ENCODE measurements at places on chromosomes 7 and 10.
A peak's percentile ranks its signal among the peaks of the same experiment; 100 is the strongest.

- no peak for DNase-seq
Measured at GRCh38 chr7:28955718-28956607, 2.2 kb downstream of the TRIL start.

- DNase-seq, result no peak
Measured at GRCh38 chr10:36475746-36476145, 649.7 kb upstream of the ANKRD30A start.

GRCh38 chr10:14412624-14413023 is 81.9 kb upstream of the FRMD4A start:
- DNase-seq, result no peak

DNA sequence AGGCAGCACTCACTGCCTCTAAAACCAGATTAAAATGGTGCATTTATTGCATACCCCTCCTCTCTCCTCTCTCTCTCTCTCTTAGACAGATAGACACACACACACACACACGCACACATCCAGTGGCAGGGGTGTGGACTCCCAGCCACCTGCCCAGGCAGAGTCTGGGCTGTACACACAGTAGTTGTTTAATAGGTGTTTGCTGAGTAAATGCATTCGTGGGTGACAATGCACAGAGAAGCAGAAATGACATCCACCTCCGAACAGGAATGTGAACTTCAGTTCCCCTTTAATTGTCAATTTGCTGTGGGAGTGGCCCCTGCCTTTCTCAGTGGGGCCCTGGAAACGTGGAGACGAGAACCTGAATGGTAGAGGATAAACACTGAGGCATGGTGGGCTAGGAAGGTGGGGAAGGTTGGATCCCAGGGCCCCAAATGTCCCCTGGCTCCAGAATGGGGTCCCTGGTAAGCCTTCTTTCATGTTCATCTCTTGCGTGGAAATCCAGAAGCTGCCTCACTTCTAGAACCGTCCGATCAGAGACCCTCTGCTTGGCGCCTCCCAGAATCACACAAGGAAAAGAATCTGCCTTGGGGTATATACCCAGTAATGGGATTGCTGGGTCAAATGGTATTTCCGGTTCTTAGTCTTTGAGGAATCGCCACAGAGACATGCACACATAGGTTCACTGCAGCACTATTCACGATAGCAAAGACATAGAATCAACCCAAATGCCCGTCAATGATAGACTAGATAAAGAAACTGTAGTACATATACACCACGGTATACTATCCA is 58.5 kb upstream of the ECHDC3 start:
- no peak for DNase-seq

DNA sequence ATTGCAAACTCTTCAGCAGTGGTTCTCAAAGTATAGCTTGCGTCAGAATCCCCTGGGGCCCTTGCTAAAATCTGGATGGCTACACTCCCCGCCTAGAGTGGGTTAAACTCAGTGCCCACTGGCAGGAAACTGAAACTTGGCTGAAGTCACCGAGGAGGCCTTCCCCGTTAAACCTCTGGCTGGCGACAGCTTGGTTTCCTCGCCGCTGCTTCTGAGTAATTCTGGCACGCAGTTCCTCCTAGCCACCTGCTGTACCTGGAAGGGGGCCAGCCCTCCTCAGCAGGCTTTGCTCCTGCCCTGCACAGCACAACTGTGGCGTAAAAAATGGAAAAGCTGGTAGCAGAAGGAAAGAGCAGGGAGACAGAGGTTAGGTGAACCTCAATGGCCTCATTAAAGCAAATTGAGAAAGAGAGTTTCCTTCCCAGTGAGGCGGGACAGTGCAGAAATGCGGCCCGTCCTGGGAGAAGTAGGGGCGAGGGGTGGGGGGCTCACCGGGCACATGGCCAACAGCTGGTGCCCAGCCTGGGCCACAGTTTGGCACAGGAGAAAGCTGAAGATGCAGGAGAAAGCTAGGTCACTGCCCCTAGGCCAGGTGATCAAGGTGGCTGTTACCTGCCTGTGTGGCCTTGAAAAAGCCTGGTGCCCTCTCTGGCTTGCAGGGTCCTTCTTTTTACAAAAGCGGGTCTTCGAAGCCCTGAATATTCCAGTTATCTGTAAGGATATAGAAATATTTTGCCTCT is 46.6 kb downstream of the ALOX5 start:
- DNase-seq, result peak; percentile 24

GRCh38 chr7:101362334-101363195 is at the start of gene COL26A1:
COL26A1 (plus strand) TSS chr7:101362875; CDS start chr7:101363033, 158 bp downstream.
- DNase-seq, result no peak

- no peak for DNase-seq
Measured at GRCh38 chr10:11581213-11581612, 30.2 kb downstream of the USP6NL start.

DNA sequence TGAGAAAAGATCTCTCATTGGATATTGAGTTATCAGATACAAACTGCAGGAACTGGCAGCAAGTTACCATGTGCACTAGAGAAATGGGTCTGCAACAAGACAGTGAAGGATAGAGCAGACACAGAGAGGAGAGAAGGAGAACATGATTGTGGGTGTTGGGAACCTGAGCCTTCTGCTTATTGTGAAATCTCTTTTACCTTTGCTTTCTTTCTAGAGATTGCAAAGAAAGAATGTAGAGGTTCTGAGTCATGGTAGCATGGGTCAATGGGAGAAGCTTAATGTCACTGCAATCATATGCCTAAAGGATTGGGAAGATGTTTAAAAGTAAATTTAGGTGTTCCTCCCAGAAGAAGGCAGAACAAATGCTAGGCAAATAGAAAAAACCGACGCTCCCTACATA is 821.4 kb downstream of the CCSER2 start:
- DNase-seq, result no peak

DNA sequence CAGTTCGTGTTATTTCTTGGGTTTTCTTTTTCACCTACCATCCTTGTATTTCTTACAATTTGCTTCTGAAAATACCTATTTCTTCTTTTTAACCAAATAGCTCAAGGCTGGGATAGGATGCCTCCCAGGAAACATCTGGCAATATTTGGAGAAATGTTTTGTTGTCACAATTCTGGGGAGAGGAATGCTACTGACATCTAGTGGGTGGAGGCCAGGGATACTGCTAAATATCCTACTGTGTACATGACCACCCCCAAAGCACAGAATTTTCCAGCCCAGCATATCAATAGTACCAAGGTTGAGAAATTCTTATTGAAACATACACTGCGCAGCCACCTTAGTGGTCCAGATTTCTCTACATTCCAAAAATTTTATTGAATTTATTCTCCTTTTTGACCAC is 55.5 kb downstream of the CNTNAP2 start:
- no peak for DNase-seq

GRCh38 chr10:104332243-104333031 is 5.8 kb downstream of the ITPRIP start:
- DNase-seq, result no peak

DNA sequence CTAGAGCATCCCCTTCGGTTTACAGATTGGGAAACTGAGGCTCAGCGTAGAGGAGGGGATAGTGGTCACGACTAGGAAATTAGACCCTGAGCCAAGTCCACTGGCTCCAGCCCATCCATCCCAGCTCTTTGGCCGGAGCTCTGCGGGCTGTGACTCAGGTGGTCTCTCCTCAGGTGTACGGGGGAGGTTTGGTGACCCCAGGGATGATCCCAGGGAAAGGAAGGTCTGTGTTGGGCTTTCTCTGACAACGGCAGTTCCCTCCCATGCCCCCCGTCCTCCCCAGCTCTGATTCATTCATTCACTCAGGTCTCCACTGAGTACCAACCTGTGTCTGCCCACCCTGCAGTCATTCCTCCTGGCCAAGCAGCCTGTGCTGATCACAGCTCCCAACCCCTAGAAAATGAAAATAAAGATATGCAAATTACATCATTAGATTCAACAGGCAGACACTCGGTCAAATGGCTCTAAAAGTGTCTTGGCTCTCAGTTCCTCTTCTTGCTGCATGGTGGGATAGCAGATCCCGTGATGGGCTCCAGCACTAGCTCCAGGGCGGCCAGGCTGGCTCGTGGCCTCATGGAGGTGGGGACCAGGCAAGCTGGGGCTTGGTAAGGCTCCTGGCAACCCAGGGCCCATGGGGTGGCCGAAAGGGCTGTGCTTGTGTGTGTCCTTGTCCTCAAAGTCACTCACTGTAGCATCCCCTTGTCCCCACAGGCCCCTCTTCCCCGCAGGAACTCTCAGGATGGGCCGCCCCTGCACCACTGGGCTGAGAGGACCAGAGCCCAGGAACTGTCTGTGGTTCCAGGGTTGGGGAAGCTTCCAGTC is 37.8 kb downstream of the CLRN3 start:
- DNase-seq, result no peak

DNA sequence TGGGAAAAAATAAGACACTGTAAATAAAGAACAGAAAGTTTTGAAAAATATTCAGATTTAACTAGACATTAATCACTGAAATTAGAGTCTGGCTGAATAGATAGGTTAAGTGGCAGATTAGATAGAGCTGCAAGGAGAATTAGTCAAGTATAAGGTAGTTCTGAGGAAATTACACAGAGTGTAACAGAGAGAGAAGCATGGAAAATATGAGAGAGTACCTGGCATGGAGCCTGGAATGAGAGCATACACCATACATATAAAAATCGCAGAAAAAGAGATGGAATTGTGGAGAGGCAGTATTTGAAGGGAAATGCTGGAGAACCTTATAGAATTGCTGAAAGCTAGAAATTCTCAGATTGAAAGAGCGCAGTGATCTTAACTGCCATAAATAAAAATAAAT is 46.9 kb downstream of the ZNRF2 start:
- DNase-seq, result no peak

GRCh38 chr7:111199643-111200042 is 108.7 kb downstream of the LRRN3 start:
- DNase-seq, result no peak

- no peak for DNase-seq
Measured at GRCh38 chr7:45407730-45408408, 166.3 kb upstream of the ADCY1 start.

DNA sequence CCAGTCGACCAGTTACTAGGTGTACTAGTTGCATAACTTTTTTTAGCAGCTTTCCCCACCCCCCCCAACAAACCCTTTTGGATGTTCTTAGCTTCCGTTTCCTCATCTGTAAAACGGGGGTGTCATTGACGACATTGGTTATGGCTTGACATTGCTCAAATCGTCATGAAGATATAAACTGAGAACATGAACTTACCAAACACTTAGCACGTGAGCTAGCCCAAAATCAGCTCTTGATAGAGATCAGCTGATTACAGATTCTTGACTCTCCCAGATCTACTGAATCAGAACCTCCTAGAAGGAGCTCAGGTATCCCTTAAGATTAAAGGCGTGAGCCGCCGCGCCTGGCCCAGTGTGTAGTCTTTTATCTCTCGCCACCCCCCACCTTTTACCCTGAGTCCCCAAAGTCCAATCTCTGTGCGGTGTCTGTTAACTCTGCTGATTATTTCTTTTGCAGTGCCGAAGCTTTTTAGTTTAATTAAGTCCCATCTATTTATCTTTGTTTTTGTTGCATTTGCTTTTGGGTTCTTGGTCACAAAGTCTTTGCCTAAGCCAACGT is 1.0 kb upstream of the GNA12 start:
- DNase-seq, result no peak

DNA sequence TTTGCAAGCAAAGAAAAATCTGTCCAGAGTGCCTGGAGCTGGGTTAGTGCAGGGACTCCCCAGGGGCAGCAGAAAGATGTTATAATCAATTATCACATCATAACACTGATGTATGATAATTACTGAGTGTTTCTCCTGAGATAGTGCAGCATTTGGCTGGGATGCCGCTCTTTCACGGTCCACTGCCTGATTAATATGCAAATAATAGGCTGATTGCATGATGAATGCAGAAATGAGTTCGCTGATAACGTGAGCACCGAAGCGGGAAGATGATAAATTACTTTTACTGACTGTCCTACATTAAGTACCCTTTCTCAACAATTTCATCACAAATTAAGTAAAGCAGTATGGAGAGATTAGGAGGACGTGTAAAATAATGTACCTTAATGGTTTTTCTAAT is 71.4 kb upstream of the SH2B2 start:
- DNase-seq, result no peak

- DNase-seq, result no peak
Measured at GRCh38 chr10:109966961-109967738, 40.6 kb upstream of the ADD3 start.

- DNase-seq, result peak; percentile 43
Measured at GRCh38 chr10:17428351-17429097, 25.9 kb downstream of the ST8SIA6 start.

GRCh38 chr10:77446700-77447099 is 190.9 kb downstream of the KCNMA1 start:
- no peak for DNase-seq

GRCh38 chr7:15709978-15710377 is 23.5 kb upstream of the MEOX2 start:
- DNase-seq, result no peak

GRCh38 chr7:16417906-16418305 is 3.4 kb downstream of the CRPPA start:
- no peak for DNase-seq

- no peak for DNase-seq
Measured at GRCh38 chr7:96982586-96982985, 22.8 kb upstream of the DLX6 start.

GRCh38 chr10:75493464-75493863 is 62.0 kb downstream of the LRMDA start:
- DNase-seq, result no peak

DNA sequence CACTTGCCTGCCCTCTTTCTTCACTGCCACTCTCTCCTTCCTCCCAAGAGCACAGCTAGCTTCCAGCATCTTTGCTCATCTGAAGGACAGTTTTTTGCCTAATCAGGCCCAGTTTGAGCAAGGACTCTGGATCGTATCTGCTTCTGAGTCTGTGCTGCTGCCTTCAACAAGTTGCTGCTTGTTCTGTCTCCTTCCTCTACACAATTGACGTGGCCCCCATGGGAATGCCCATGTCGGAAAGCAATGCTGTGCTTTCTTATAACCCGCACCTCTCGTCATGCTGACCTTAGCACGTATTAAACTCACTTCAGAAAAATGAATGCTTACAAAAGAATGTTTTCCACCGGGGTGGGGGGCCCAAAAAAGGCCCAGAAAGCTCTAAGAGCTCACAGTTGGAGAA is 324.7 kb upstream of the C7orf33 start:
- DNase-seq, result no peak

DNA sequence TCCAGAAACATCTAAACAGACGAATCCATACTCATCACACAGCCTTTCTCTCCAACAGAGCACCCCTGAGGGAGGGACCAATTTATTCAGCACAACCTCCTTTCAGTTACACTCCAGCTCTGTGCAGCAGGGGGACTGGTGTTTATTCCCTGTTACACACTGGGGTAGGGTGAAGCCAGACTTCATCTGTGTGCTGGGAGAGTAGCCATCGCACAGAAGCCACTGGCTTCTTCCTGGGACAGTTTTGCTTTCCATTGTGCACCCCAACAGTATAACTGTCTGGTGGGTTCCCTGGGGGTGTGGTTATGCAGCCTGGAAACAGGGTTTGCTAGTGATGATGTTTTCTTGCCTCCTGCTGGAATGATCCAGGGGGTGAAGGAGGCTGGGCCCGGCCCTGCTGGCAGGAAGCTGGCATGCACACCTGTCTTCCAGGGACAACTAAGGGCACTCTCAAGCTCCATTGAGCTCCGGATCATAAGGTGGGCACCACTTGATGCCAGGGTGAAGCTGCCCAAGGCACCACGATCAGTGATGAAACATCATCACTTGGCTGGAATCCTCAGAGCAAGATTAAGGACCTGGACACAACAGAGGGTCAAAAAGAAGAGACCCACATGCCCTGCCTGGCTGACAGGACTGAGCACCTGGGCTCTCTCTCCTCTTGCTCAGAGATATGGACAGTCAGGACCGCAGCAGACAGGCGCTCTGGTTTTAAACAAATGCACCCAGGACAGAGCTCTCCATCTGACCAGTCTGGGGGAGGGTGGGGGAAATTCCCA is 293.2 kb downstream of the GRID1 start:
- no peak for DNase-seq
